Esophagus squamous epithelium (tissue), 5 donors: ENCODE measurements at places on chromosomes 11 and 22.
A peak's percentile ranks its signal among the peaks of the same experiment; 100 is the strongest.

- no peak for DNase-seq
Observed at GRCh38 chr22:40020956-40021355, 26.2 kb downstream of the FAM83F start.

- no peak for DNase-seq
Observed at GRCh38 chr11:20022363-20023081, 137.8 kb downstream of the DBX1 start.

- DNase-seq, result no peak
Observed at GRCh38 chr11:12108875-12109453, 1.4 kb upstream of the MICAL2 start.

- DNase-seq, result no peak
Observed at GRCh38 chr22:48182031-48182430, 1419.6 kb downstream of the TBC1D22A start.

DNA sequence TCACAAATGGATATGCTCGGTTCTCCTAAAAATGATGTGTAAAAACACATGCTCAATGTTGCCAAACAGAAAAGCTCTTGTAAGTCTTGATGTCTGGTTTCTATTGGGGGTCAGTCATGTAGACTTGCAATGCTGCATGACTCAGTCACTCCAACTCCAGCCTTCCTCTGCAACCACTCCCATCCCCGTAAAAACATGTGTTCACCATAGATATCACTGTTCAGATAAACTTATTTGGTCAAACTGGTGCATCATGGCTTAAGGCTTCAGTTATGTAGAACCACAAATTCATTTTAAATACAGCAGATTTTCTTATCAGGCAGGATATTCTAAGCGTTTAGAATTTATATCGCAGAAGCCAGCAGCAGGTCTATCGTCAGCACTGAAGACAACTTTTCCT is 298.4 kb upstream of the LUZP2 start:
- DNase-seq, result no peak

DNA sequence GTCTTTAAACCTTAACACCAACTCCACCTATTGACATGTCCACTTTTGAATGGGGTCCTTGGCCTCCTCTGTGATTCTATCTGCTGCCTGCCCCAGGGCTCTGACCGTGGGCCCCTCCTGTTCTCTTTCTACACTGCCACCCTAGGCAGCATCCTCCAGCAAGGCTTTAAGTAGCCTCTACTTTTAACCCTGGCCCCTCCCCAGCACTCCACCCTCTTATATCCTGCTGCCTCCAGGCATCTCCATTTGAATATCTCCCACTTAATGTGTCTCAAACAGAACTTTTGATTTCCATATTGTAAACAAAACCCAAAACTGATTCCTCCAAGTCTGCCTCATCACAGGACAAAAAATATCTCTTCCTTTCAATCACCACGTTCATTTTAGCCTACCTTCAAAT is 90.5 kb upstream of the ARHGAP32 start:
- no peak for DNase-seq

DNA sequence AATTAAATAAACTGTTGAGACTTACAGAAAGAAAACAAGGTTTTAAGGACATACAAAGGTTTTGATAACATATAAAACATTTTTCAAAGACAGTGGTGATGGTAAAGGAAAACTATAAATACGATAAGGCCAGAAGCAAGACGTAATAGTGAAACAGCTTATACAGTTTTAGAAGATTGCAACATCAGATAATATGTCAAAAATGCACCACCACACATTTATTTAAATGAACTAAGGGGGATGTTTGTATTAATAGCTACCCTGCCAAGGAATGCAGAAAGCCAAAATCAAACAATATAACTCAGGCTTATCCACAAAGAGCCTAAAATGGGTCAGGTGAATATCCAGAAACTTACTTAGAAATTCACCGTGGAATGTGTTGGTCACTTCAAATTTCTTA is 981.6 kb upstream of the FAT3 start:
- no peak for DNase-seq

DNA sequence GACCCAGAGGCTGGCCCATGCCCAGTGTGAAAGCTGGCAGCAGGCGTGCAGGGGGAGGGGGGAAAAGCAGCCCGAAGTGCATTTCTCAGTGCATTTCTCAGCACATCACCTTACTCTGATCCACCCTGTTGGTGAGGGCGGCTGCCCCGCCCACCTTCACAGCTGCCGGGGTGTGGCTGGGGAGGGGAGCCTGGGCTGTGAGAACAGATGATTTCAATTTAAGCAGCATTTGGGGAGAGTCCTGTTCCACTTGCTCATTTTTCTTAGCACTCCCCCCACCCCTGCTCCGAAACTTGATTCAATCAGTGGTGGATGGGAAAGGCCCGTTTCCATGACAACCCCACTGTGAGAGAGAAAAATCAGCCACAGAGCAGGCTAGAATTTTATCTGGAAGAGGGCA is 84.8 kb downstream of the SNX19 start:
- no peak for DNase-seq

DNA sequence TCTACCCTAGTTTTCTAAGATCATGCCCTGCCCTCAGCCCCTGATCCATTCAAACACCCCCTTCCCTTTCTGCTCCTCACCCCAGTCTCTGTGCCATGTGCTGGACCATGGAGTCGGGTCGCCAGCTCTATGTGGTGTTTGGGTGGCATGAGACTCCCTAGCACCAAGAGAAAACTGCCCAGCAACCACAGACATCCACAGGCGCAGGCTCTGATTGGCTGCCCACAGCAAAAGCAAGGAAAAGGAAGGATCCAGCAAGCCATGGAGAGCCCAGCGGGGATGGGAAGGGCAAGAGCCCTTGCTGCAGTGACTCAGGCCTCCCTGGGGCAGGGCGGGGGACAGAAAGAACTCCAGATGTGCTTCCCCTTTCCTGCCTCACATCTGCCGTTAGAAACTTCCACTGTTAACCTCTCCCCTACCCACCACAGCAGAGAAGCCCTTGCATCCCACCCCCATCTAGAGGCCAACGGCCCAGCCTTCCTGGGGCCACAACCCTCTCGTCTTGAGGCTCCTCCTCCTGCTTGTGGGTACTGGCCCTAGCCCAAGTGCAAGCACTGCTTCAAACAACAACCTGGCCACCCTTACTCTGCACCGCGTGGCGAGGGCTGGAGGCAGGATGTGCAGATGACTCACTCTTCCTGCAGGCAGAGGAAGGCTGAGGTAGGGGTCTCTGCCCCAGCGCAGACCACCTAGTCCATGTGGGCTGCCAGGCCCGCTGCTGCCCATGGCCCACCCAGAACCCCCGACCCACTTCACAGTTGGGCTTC is 9.7 kb upstream of the AHNAK start:
- DNase-seq, result peak; percentile 75

DNA sequence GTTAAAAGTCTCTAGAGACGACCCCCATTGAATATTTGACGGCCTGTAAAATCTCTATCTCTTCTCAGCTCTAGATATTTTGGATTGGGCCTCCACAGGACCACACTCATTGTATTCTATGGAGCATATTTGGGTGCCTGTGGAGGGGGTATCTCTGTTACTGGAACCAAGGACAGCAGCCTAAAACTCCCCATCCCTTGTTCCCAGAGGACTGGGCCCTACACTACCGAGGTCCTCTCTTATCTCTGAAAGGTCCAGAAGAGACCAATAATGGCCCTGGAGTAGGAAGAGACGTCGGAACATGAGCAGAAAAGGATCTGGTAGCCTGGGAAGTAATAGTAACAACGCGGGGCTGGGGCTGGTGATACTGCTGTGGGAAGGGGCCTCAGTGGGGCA is 542 bp downstream of the HPS4 start:
- no peak for DNase-seq

DNA sequence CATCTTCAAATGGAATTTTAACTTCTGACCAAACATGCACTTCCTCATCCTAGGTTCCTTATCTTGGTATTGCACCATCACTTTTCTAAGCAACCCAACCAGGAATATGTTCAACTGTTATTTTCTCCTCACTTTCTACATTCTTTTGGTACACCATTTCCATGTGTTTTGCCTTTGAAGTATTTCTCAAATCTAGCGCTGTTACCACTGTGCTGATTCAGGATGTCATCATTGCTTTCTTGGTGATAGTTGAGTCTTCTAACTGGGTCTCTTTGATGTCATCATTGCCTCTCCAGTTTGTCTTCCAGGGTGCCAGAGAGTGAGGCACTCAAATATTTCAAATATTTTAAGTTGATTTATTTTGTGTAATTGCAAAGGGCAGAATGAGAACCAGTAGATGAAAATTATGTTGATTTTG is 47.5 kb downstream of the HORMAD2 start:
- no peak for DNase-seq

DNA sequence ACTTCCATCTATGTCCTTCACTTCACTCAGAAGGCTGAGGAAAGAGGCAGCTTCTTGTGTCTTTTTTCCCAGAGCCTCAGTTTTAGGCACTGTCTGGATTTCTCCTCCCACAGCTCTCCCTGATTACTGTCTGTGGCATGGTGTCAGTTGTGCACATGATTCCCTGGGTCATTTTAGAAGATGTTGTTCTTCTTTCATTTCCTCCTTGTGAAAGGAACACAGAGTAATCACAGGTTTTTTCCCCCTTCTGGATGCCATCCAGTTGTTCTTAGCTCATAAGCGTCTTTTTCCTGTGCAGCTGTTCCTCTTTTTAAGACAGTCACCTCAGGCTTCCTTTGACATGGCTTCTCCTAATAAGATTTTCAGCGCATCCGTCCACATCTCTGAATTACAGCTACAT is 212.2 kb downstream of the FAM181B start:
- DNase-seq, result no peak
